Endodermal cell (in vitro differentiated cells): ENCODE measurements at places on chromosomes 16 and 17. TPM values are rescaled to one million over a fixed set of nuclear protein-coding genes. Genes with fewer than 3 reads are reported as not detected.

Gene KCNH6
- total RNA-seq = 0.75 and 0.79 TPM in 2 replicates

Gene CDRT15L2
- not detected in 2 replicates for total RNA-seq

Gene BICDL2
- 8.0 and 8.2 TPM in 2 replicates for total RNA-seq

Gene KRT26
- not detected in 2 replicates for total RNA-seq

Gene GP1BA
- not detected in 2 replicates for total RNA-seq

Gene KREMEN2
- 5.0 and 5.4 TPM in 2 replicates for total RNA-seq

Gene USP43
- 11.2 and 12.6 TPM in 2 replicates for total RNA-seq

Gene KRT222
- total RNA-seq = 0.75 and 1.4 TPM in 2 replicates

Gene GPR179
- total RNA-seq = not detected in 3 replicates

Gene PDE6G
- 4.3 and 6.1 TPM in 2 replicates for total RNA-seq

Gene ALOX12
- 0.31 to 0.46 TPM (median 0.40 TPM) in 3 replicates for total RNA-seq

Gene ATF7IP2
- total RNA-seq = 20.5 to 28.2 TPM (median 23.5 TPM) in 3 replicates

Gene TM4SF5
- total RNA-seq = not detected in 2 replicates

Gene PRAC2
- total RNA-seq = not detected in 3 replicates

Gene ABI3
- 1.7 and 1.9 TPM in 2 replicates for total RNA-seq

Gene FBXO39
- total RNA-seq = 0.16 and 0.18 TPM in 2 replicates

Gene TMEM235
- 0.29 and 0.33 TPM in 2 replicates for total RNA-seq

Gene ACLY
- 256 to 281 TPM (median 261 TPM) in 3 replicates for total RNA-seq

Gene CARD14
- 0.42 TPM in 1 of 3 replicates, not detected in the others for total RNA-seq

Gene NPIPA8
- 0.99 to 1.4 TPM (median 1.1 TPM) in 3 replicates for total RNA-seq

Gene AANAT
- total RNA-seq = not detected in 2 replicates

Gene SPATA2L
- total RNA-seq = 22.9 and 23.1 TPM in 2 replicates

Gene UBE2Z
- total RNA-seq = 73.6 to 99.0 TPM (median 97.1 TPM) in 3 replicates

Gene UTP18
- total RNA-seq = 52.3 and 60.5 TPM in 2 replicates

Gene ALOX15
- 0.16 TPM in 1 of 3 replicates, not detected in the others for total RNA-seq

Gene SLFN14
- total RNA-seq = not detected in 3 replicates

Gene TBC1D3
- 0.18 TPM in 1 of 2 replicates, not detected in the other for total RNA-seq

Gene NEUROD2
- not detected in 3 replicates for total RNA-seq

Gene PERCC1
- 0.79 and 1.1 TPM in 2 replicates for total RNA-seq

Gene HAPSTR1
- 65.4 and 68.5 TPM in 2 replicates for total RNA-seq

Gene SALL1
- total RNA-seq = 111 and 122 TPM in 2 replicates

Gene EMP2
- total RNA-seq = 14.3 and 19.0 TPM in 2 replicates

Gene TP53TG3B
- not detected in 2 replicates for total RNA-seq

Gene HEATR9
- total RNA-seq = not detected in 2 replicates

Gene EIF3CL
- 24.6 to 54.3 TPM (median 33.6 TPM) in 3 replicates for total RNA-seq

Gene CLEC3A
- total RNA-seq = not detected in 2 replicates

Gene HS3ST3A1
- 1.8 and 1.9 TPM in 2 replicates for total RNA-seq

Gene CDH13
- total RNA-seq = 0.68 and 1.8 TPM in 2 replicates

Gene GALR2
- total RNA-seq = 0.23 TPM in 1 of 2 replicates, not detected in the other

Gene MEOX1
- not detected in 2 replicates for total RNA-seq

Gene BRIP1
- 20.1 and 24.2 TPM in 2 replicates for total RNA-seq

Gene LCMT1
- 67.4 and 68.6 TPM in 2 replicates for total RNA-seq

Gene OR3A3
- total RNA-seq = not detected in 2 replicates

Gene TNFRSF12A
- total RNA-seq = 43.5 and 45.9 TPM in 2 replicates

Gene SNRNP25
- 54.2 and 58.6 TPM in 2 replicates for total RNA-seq

Gene C1QTNF8
- total RNA-seq = 0.20 TPM in 1 of 3 replicates, not detected in the others

Gene ENO3
- total RNA-seq = 49.2 to 55.0 TPM (median 53.6 TPM) in 3 replicates

Gene MYH1
- not detected in 2 replicates for total RNA-seq

Gene UTS2R
- 0.38 TPM in 1 of 3 replicates, not detected in the others for total RNA-seq

Gene SDK2
- total RNA-seq = 5.0 and 7.0 TPM in 2 replicates

Gene KIF18B
- 19.9 to 71.0 TPM (median 64.7 TPM) in 3 replicates for total RNA-seq

Gene GAS2L2
- total RNA-seq = 0.17 TPM in 1 of 3 replicates, not detected in the others

Gene CTF1
- total RNA-seq = 2.0 to 3.8 TPM (median 3.3 TPM) in 3 replicates

Gene SMIM36
- total RNA-seq = not detected in 3 replicates

Gene CCL23
- not detected in 3 replicates for total RNA-seq

Gene HS3ST6
- total RNA-seq = not detected in 2 replicates

Gene GRAP
- total RNA-seq = 0.14 TPM in 1 of 3 replicates, not detected in the others
